Suppressor macrophage (primary cell): ENCODE measurements at places on chromosomes 5 and 9.

GRCh38 chr5:169950333-169950732, 30.0 kb downstream of the INSYN2B start:
- DNase-seq = no peak

GRCh38 chr5:86320266-86320665, 297.5 kb upstream of the COX7C start:
- DNase-seq = no peak

DNA sequence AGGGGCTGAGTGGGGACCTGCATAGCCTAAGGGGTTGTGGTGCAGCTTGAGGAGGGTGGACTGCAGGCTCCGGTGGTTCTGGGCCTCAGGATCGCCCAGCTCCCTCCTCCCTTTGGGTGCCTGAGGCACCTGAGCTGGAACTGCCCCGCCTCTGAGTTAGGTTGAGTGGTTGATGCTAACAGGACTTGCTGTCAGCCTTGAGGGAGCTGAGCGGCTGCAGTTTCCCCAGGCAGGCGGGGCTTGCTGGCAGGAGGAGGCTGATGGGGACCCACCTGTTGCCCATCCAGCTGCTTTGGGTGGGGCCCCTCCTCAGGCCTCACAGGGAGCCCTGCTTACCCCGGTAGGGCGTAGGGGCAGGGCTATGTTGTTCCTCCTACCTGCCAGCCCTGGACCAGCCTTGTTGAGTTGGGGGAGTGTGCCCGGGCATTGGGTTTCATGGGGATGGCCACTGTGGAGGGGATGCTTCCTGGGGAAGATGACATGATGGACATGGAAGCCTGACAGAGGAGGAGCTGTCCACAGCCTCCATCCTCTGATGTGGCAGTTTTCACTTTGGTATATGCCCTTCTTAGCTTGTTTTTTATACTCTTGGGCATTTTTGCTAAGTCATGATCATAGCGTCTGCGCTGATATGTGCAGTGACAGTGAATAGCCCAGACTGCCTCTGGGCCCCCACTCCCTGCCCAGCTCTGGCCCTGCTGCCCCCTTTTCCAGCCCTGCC, 14.3 kb downstream of the WNK2 start:
- DNase-seq = no peak

- no peak for DNase-seq
Measured at GRCh38 chr9:2473681-2474080, 147.9 kb upstream of the VLDLR start.

GRCh38 chr9:129981180-129981907, 61.6 kb downstream of the FNBP1 start:
- peak; percentile 87 for DNase-seq

- DNase-seq = no peak
Measured at GRCh38 chr9:137325124-137325523, 23.1 kb upstream of the NRARP start.

GRCh38 chr9:132136151-132136780, 25.6 kb upstream of the NTNG2 start:
- DNase-seq = no peak

DNA sequence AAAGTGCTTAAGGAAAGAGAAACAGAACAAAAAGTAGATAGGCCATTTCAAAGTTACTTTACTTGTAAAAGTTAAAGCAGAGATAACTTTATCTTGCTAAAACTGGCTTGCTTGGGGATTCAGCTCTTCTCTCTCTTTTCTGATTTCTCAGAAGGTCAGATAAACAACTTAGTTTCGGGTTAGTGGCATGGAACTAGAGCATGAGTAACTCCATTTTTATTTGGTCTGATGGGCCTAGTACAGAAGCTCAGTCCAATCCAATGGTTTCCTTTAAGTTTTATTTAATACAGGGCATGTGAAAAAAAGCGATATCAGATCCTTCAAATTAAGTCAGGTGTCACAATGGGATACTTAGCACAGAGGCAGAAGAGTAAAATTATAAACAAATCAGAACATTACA, 18.8 kb upstream of the GPBP1 start:
- DNase-seq = no peak

DNA sequence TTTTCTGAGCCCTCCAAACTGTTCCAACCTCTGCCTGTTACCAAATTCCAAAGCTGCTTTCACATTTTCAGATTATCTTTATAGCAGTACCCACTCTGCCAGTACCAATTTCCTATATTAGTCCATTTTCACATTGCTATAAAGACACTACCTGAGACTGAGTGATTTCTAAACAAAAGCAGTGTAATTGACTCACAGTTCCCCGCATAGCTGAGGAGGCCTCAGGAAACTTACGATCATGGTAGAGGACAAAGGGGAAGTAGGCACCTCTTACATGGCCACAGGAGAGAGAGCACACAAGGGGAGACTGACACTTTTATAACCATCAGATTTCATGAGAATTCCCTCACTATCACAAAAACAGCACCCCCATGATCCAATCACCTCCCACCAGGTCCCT, 105.0 kb downstream of the DTWD2 start:
- DNase-seq = no peak

DNA sequence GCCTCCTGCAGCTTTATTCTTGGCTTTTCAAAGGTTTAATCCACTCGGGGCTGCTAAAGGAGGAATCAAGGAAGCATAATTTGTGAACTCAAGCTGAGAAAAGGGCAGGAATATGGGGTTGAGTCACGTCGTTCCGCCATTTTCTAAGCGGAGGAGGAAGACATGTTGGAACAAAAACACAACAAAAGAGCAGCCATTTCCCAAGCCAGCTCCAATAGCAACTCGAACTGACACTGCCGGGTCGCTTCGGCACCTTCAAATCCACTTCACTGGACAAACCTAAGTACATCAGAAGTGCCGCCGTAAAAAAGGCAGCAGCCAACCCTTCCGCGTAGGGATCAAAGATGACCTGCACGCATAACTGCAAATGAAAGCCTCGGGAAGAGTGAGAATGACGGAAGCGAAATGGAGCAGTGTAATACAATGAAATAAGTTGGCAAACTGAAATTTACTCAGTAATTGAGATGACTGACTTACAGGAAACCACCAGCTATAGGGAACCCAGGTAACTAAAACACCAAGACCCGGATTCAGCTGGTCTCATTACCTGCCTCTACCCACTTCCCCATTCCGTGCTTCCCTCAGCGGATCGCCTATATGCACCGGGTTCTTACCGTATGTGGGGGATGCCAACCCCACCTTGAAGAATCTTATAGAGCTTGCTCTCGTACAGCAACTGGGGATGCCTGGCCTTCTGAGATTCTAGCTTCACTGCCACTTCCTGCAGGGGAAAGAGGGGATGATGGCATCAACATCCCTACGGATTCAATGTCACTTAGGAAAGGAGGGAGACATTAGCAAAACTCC, 1.6 kb downstream of the CSNK1A1 start:
- DNase-seq = peak; percentile 53
